ENCODE measurements at places on chromosomes 3 and 15.

- DNase-seq: no peak
Measured at GRCh38 chr15:88610701-88611231, 10.4 kb upstream of the AEN start.

DNA sequence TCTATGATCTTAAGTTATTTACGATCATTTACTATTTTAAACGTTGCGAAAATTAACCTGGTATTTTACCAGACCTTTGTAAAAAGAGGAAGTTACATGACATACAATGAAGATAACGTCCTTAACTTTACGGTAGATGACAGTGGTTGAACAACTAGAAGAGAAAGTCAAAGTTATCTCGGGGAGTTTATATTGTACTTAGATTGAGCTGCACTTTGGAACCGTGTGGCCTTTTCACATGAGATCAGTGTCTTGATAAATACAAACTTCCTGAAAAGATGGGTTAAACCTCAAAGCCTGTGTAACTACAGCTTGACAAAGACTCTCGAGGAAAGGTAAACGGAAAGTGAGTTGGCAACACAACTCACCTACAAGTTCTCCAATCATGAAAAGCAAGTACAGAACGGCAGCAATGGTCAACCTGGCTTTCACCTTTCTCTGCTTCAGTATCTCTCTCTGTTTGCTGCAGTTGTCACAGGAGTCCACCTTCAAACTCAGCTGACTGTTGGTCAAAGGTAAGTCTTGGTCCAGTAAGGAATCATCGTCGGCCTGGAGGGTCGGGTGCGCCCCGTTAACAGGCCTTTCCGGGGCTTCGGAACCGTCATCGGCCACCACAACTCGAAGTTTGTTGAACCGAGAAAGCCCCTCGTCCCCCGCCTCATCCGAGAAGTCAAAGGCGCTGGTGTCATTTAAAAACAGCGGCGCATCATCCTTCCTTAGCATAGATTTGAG, 793 bp downstream of the SLC30A4 start:
- no peak for DNase-seq

DNA sequence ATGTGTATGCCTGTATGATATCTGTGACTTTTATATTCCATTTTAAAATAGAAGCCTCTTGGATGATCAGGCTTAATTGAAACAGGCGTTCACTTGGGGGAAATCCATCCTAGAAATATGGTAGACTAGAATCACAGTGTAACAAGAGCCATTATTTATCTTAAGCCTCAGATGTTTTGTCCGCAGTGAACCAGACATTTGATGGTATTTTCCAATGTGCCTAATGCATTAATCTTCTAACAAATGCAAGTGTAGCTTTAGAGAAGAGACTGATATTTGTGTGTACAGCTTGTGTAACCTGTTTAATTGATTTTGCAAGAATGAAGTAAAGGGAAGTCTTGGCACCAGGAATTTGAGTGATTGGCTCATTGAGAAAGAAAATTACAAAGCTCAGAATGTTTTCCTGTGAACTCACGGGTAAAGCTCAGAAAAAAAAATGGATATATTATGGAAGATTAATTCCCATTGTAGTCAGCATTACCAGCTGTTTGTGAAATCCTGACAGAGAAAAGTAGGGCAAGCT, 155.7 kb downstream of the SV2B start:
- no peak for DNase-seq

DNA sequence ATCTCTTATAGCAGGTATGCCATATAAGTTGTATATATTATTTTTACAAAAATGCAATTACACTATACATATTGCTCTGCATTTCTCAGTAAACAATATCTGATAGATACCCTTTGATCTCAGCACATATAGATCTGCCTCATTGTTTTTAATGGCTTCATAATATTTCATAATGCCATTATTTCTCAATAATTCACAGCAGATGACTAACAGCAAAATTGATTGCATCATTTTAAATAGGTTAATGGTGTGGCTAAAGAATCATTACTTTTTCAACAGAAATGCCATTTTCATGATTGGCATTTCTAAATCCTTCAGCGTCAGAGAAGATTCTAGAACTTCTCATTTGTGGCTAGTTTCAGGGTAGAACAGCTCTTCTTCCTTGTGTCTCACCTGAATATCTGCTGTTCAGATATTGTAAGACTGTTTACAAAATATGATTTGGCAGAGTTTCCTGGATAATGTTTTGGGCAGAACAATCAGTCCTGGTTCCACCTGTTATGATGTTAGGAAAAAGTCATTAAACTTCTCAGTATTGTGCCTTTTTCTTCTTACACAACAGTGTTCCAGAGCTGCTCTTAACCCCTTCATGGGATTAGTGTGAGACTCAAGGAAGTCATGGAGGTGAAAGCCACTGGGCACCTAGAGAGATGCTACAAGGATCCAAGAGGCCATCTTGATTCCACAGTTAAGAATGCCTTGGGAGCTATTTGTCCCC, 397.6 kb upstream of the THBS1 start:
- DNase-seq: no peak

DNA sequence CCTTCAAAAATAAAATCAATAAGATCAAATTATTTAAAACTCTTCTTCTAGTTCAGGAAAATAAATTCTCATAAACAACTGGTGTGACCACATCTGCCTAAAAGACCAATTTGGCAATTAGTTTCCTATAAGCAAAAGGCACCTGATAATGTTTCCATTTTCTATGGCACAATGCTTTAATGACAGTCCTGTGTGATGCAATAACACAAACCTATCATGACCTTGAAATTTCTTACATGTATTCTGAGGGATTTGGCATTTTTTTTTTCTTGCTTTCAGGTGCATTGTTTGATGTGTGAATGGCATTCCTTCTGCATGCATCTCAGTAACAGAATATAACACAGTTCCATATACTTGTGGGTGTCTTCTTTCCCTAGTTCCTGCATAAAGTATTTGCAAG, 32.5 kb upstream of the FRMD5 start:
- DNase-seq: no peak

- no peak for DNase-seq
Measured at GRCh38 chr3:150116196-150116595, 145.5 kb upstream of the PFN2 start.

- DNase-seq: no peak
Measured at GRCh38 chr3:68135067-68135466, 480.7 kb upstream of the SUCLG2 start.

DNA sequence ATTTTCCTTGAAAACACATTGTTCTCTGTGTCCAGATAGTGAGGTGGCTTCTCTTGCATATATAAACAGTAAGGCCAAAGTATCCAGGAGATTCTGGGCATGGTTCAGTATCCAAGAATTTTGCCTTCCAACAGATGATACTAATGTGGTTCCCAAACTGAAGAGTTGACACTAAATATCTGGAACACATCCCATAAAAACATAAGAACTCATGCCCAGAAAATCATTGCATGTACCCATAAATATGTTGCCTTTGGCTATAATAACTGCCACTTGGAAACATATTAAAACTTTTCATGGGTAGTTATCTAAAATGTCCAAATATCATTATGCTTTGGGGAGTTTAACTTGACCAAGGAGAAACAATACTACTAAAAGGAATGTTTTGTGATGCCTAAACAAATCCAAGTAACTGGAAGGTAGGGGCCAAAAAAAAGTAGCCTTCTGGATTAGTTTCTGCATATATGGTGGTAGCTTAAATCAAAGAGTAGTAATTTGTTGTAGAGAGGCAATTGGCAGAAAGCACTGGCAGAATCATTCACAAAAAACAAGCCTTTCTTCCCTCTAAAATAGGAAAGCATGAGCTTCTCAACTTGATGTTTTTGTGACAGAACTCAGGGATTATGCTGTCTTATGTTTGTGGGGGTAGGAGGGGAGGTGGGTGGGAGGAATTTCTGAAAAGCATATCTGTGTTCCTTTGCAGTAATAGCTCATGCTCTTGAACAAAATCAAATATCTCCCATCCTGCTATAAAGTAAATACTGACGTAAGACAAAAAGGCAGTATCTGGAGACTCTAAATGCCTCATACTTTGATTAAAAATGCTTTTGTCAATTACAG, 753.9 kb downstream of the TUSC7 start:
- no peak for DNase-seq

DNA sequence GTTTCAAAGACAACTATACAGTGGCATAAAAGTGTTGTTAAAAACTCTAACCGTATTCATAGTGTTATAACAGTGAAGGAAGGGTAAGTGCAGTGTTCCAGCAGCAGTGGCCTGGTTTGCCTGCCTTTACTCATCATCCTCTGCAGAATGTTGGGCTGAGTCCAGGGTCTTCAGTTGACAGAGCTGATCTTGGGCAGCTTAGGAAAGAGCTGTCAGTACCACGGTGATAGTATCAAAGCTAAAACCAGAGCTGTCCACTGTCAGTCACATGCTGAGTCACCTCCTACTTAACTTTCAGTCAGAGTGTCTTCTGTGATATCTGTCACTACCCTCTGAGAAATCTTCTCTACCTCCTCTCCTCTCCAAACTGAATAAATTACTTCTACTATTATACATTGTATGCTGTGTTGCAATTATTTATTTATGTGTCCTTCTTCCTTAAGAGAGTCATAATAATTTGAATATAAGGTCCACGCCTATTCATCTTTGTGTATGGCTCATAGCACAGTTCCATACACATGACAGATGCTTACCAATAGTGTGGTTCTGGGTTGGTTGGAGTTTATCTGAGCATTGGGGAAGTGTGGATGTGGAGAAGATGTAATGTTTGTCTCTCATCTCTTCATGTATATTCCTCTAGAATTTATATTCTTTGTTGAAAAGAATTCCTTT, 242.1 kb downstream of the ZIC1 start:
- no peak for DNase-seq

DNA sequence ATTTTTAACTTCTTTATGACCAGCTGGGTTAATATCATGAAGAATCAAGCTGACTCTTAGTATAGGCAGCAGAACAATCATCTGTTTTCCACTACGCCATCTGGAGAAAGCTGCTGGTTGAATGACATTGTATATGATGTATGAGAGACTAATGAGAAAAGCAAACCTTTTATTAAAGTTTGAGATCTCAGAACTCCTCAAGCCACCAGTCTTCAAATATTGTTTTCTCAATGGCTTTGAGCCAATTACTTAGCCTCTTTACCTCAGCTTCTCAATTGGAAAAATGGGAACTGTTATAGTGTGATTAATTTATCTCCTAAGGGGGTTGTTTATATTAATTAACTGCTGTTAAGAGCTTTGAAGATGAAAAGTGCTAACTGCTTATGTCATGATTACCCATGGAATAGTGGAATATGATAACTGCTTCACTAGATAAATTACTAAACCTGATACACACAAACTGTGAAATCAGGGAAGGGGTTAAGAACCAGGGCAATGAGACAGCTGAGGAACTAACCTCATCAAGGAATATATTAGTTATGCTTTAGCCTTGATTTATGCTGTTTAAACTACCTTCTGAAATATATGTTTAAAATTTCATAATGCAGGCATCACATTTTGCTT, 330.1 kb downstream of the SOX2 start:
- DNase-seq: no peak

GRCh38 chr3:52198643-52199608, 966 bp downstream of the ALAS1 start:
- no peak for DNase-seq

DNA sequence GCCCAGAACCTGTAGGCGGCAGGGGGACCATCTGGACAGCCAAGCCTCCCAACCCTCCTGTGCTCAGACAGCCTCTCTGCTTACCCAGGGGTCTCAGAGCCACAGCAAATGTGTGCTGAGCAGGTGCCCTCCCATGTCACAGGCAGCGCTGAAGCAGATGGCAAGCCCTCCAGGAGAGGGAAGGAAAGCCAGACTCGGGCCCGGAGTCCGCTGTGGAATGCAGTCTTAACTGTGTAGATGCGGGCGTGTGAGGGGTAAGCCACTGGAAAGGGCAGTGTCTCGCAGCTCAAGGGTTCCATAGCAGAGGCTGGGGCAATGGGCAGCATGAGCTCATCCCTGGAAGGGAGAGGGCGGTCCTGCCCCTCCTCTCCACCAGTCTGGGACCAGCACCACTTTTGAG, 45.6 kb downstream of the UMPS start:
- DNase-seq: no peak

GRCh38 chr3:123138839-123139444, 62.8 kb upstream of the SEC22A start:
- no peak for DNase-seq

- no peak for DNase-seq
Measured at GRCh38 chr15:88152672-88153071, 103.9 kb downstream of the NTRK3 start.

- DNase-seq: no peak
Measured at GRCh38 chr3:48289659-48290058, 43.8 kb downstream of the SPINK8 start.

DNA sequence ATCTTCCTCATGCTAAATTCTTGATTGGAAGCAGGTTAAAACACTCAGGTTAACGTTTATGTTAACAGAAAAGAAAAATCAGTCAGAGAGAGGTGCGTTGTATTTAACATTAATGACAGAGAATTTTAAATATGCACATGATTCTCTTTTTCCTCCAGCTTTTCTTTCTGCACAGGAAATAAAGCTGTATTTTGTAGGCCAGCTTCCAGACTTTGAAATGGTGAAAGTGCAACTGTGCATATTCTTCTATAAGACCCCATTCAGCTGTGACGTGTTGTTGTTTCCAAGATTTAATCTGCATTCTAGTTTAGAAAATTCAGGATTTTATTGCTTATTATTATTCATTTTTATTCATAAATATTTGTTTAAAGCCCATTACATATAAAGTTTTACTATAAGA, 11.8 kb downstream of the MBNL1 start:
- no peak for DNase-seq

DNA sequence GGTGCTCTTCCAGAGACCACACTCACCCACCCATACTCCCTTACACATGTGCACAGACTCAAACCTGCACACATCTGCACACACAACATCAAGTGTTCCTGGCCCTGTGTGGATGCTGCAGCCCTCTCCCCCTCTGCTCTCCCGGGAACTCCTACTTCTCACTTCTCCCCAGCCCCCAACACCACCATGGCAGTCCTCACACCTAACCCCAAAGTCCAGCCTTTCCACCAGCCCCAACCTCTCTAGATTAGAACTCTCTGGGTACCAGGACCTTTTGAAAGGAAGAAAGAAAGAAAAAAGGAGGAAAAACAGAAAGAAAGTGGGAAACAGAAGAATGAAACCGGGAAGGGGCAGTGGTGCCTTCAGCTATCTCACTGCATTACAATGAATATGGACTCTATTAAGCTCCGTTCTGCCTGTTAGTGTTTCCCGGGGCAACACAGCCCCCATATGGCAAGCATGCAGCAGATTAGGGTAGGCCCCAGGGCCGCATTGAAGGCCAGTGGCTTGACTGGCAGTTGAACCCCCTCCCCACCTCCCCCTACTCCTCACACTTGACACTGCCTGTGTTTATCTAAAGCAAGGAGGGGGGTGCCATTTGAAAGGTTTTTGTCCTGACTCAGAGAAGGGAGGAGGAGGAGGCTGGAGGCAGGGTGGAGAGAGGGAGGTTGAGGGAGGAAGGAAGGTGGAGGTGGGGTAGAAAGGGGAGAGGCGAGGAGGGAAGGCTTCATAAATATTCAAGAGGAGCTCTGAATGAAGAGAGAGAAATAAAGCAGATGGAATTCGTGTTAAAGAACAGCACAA, 30.1 kb downstream of the BOC start:
- no peak for DNase-seq

GRCh38 chr15:30794388-30794787, 109.3 kb upstream of the FAN1 start:
- DNase-seq: no peak

Data from esophagus squamous epithelium (tissue), 5 donors.